ENCODE measurements at places on chromosomes 5 and 9.

- no peak for DNase-seq
These were observed 64.8 kb downstream of the ATP10B start for GRCh38 chr5:160787240-160787639.

GRCh38 chr5:173310861-173311785, 17.1 kb downstream of the STC2 start:
- no peak for DNase-seq

DNA sequence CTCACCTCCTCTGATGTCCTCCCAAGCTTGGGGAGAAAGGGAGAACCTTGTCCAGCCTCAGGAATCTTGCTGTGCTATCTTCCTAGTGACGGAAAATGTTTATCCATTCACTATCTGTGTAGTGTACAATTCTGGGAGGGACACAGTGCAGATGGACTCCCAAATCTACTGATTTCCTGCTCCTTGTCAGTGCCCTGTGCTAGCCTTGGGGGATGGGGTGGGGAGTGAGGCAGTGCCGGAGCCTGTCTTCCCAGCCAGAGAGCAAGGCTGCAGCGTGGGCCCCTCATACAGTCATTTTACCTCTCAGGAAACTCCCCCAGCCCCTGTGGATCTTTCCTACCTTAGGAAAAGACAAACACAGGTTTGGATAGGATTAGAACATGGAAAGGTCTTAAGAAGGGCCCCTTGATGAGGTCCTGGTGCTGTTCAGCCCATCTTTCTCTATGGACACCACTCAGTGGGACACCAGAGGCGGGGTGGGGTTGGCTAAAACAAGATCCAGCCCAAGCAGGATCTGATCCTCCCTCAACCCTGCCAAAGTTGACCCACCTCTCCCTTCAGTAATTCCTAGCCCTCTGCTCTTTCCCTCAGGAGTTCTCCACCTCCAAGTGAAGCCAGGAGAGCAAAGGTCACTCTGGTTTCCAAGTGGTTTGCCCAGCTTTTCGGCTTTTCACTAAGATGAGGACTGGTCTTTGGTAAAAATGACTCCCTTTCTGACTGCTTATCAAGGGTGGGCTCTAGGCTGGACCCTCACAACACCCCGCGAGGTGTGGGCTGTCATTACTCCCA, 3.4 kb downstream of the DOLK start:
- no peak for DNase-seq

DNA sequence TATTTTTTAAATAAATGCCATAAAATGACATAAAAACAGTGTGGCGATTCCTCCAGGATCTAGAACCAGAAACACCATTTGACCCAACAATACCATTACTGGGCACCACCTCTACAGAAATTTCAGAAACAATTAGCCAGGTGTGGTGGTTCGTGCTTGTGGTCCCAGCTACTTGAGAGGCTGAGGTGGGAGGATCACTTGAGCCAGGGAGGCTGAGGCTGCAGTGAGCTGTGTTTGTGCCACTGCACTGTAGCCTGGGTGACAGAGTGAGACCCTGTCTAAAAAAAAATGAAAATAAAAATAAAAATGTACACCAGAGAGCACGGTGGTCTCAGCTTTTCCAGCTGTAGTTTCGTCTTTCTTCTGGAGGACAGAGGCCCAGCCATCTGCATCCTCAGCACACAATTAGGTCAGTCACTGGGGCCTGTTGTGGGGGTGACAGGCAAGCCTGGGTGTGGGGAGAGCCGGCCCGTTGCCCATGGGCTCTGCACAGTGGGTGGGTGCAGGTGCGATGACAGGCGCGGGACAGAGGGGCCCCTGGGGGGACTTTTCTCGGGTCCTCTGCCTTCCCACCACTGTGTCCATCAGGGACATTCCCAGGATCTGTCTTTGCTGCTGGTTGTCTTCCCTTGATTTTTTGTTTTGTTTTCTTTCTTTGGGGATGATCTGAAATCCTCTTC, 9.8 kb downstream of the COL5A1 start:
- DNase-seq: no peak

- no peak for DNase-seq
These were observed 59.0 kb upstream of the KLF4 start for GRCh38 chr9:107548298-107549142.

DNA sequence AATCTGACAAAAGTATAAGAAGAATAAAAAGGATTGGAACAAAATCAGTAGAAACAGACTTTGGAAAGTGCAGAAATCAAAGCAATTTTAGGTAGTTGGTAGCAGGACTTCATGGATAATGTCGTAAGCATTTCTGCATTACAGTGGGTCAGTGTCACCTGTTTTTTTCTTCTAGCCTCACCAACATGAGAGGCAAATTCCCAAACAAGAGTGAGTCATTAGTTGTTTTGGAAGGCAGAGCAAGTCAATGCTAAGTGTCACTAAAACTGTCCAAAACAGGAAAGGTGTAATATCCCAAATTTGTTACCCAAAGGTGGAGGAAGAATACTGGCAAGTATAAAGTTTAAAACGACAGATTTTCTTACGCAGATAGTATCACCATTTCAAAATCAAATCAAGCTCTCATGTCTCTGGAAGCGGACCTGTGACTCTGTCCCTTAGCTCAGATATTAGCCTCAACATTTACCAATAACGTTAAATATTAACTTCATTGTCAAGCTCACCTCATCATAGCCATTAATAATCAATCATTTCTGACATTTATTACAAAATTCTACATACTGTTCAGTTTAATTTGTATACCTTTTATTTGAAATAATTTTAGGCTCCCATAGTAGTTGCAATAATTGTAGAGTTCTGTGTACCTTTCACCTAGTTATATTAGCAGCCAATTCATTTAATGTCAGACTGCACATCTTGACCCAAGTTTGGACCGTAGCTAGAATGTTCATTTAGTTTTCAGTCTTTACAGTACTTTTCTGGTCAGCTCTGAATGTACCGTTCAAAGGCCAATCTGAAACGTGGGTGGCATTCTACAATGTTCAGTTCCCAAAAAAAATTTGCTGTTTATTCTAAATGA, 901.2 kb upstream of the COX7C start:
- DNase-seq: no peak

DNA sequence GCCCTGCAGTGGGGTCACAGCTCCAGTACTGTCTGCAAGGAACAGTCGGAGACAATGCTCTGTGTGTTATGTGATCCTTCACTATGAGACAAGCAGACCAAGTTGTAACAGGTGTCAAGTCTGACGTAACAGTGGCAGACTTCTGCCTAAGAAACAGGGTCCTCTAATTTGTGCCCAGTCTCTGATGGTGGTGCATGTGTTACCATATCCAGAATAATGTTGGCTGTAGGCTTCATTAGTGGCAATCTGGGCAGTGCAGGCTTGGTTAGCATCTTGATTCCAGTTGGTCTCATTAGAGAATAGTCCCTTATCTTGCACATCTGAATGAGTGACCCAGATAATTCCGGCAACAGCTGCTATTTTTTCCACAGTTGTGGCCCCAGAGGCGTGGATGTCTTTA, 33.8 kb downstream of the ZNF131 start:
- no peak for DNase-seq

DNA sequence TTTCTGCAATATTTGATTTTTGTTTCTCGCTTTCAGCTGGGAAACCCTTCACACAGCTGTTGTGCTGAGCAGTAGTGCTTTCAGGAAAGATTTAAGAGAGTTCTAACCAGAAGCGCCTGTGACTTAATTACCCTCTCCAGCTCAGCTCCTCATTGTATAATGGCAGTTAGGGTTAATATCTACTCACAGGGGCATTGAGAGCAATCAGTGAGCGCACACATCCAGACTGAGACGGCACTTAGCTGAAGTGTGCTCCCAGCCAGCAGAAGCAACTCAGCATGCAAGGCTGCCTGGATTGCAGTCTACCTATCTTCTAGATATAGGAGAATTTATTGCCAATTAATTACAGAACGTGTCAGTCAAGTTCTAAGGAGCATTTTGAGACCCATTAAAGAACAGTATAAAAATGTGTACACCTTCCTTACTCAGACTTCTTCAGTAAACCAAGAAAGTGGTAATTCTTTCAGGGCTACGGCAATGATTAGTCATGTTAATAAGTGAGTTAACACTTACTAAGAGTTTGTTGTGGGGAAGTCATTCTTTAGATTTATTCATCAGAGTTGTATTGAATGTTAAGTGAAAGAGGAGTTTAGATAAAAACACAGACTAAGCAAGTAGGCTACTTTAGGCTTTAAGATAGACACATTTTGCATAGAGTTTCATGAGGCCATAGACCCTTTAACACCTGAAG, 111.7 kb upstream of the PCAT7 start:
- no peak for DNase-seq

DNA sequence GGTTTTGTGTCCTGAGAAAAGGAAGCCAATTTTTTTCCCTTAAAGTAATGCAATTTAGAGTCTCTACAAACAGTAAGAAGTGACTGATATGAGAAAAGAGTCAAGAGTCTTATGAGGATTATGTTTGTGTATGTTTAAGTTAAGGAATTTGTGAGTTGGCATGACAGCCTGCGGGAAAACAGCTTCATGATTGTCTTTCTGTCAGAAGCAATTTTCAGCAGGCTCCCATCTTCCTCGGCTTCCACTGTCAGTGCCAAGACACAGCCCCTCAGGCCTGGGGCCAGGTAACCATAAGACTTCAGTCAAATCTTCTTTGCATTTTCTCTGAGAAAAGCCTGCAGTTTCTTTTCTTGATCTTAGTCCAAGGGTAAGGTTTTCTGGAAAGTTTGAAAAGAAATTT, 17.0 kb upstream of the SELENOP start:
- no peak for DNase-seq

- no peak for DNase-seq
These were observed 181.1 kb downstream of the TRIM32 start for GRCh38 chr9:116868201-116868600.

- DNase-seq: no peak
These were observed 61.4 kb upstream of the MRPS30 start for GRCh38 chr5:44747396-44747795.

GRCh38 chr9:129141066-129142041, 30.1 kb downstream of the PTPA start:
- DNase-seq: no peak

GRCh38 chr9:137374131-137374845, 48.7 kb downstream of the EXD3 start:
- DNase-seq: no peak

DNA sequence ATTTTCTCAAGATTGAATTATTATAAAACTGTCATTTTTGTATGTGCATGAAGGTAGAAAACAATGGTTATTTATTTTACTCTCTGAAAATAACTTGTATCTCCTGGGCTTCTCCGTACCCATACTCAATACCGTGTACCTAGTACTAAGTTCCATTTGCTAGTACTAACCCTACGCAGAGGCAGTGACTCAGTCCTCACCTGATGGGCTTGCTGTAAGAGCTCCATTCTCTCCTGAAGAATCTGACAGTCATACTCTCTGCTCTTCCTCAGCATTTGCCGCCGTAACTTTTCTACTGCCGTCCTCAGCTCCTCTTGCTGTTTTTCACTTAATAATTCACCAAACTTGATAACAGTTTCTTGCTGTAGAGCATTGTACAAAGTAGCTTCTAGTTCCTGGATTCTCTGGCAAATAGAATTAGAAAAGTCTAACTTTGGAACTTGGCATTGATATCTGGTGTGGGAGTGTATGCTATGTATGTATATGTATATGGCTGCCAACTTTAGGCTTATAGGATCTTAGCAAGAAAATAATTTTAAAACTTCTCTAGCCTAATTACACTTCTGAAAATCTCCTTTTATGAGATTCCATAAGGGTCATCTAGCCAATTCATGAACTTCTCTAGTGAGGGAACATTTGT, 108.0 kb upstream of the DPYSL3 start:
- DNase-seq: no peak

DNA sequence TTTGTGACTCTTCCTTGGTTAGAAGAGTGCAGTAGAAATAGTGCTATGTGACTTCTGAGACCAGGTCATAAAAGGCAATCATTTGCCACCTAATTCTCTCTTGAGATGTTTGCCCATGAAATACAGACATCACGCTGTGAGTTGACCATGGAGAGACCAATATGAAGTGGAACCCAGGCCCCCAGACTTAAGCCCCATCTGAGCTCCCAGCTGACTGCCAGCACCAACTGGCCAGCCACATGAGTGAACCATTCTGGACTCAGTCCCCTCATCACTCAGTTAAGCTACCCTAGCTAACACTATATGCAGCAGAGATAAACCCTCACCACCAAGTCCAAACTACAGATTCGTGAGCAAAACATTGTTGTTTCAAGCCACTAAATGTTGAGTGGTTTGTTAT, 60.7 kb upstream of the NIPBL start:
- DNase-seq: no peak

DNA sequence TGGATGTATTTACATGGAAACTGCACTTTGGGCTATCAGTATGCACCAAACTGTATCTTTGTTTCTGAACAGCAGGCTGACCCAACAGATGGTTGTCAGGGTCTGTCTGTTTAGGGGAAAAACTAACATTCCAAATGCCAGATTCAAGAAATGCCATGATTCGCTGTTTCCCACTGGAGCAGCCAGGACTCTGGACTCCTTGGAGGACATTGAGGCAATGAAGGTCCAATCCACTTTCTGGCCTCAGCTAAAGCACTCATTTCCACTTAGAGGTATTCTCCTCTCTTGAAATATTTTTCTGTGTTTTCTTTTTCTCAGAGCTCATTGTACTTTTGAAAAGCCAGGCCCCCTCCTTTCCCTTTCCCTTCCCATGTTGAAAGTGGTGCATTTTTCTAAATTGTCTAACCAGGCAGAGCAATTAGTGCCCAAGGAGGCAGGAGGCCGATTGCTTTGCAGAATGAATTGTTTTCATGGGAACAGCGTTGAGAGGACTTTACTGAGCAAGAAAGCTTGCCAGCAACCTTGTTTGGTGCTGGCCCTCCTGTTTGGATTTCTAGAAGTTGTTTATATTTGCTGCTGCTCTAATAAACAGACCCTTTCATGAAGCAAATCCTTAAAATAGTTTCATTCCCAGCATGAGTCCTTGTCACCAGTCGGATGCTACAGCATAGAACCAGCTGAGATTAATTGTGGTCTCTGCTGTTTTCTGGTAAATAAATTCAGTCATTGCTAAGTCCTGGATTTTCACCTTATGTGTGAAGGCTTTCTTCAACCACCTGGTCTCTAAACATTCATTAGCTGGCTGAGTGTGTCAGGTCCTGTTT, 132.8 kb upstream of the TAF11L2 start:
- DNase-seq: no peak

- no peak for DNase-seq
These were observed 142.8 kb downstream of the BARX1 start for GRCh38 chr9:93812410-93812668.

- no peak for DNase-seq
These were observed 145.4 kb downstream of the KCTD16 start for GRCh38 chr5:144315994-144316634.

DNA sequence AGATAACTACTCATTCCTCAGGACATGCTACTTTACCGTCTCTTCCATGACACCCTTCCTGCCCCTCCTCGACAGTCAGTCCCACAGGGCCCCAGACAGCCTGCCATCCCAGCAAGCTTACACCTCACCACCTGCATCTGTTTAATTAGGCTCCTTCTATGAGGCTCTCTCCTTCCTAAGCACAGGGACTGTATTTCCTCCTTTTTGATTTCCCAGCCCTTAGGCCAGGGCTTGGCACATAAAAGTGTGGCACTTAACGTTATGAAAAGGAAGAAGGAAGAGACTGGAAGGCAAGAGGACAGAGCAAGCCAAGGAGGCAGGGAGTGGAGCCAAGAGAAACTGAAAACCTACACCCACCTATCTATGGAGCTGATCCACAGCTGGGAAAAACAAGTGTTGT, 146.8 kb downstream of the SIL1 start:
- no peak for DNase-seq

Data from activated naive CD8-positive, alpha-beta T cell treated with anti-CD3 and anti-CD28 coated beads, Interleukin-2, amount 50 U/mL, for 16 hours (primary cell).